ENCODE measurements at places on chromosomes 1 and 21.
A peak's percentile ranks its signal among the peaks of the same experiment; 100 is the strongest.

GRCh38 chr1:101820071-101820470 is 176.7 kb downstream of the OLFM3 start:
- no peak for DNase-seq

GRCh38 chr1:181732218-181732990 is 249.1 kb downstream of the CACNA1E start:
- DNase-seq, result no peak

DNA sequence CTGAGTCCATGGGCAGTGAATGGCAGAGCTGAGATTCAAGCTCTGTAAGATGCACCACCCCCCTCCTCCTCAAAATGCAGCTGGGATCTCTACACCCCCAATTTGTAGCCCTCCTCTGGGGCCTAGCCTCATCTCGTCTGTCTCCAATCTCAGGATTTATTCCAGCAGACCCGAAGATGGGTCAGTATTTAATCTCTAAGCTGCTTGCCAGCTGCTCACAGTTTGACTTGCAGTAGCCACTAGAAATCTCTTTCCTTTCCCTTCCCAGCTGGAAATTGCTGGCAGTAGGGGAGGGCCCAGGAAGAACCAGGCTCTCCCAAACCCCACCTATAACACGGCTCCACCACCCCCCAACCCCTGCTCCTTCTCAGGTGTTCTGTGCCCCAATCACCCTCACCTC is 1.5 kb downstream of the LACTBL1 start:
- no peak for DNase-seq

- DNase-seq, result no peak
These were observed 6.8 kb downstream of the STPG1 start for GRCh38 chr1:24406788-24407187.

- DNase-seq, result no peak
These were observed 145.3 kb upstream of the ADAMTS5 start for GRCh38 chr21:27112186-27112585.

DNA sequence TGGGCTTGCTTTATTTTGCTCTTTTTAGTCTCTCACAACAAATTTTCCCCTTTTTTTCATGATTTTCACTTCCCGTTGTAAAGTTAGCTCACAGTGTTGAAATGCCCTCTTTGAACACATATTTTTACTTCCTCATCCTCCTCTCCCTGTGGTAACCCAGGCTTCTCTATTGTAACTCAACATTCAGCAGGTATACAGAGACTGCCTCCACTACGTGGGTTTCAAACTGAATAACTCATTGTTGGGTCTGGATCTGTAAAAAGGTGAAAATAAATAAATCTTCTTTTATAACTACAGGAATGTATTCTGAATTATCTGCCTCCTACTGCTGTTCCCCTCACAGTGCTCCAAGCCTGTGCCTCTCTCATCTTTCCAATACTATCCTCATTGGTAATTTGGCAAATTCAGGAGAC is 166.4 kb downstream of the RUNX1 start:
- DNase-seq, result no peak

GRCh38 chr1:9028921-9029705 is 2.9 kb upstream of the SLC2A7 start:
- no peak for DNase-seq

- DNase-seq, result no peak
These were observed 5.6 kb downstream of the PDZK1IP1 start for GRCh38 chr1:47184090-47184821.

DNA sequence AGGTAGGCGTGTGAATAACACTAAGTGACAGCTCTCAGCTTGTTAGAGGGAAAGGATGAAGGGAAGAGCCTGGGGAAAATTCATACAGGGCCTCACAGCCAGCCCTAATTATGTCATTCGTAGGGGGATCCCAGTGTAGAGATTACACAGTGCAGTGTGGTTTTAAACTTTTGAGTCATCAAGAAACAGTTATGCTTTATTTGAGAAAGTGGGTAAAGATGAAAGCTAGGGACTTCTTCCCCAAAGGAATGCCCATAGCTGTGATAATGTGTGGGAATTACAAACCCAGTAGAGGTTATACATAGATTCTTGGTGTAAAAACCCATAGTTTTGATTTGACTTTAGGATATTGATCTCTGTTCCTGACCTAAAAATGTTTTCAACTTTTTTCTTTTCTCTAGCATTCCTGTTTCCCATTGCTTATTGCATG is 1.9 kb downstream of the TTF2 start:
- peak; percentile 49 for DNase-seq
